ENCODE measurements at places on chromosomes 7 and 10.

- no peak for DNase-seq
Measured at GRCh38 chr7:1704811-1705738, 35.0 kb downstream of the ELFN1 start.

DNA sequence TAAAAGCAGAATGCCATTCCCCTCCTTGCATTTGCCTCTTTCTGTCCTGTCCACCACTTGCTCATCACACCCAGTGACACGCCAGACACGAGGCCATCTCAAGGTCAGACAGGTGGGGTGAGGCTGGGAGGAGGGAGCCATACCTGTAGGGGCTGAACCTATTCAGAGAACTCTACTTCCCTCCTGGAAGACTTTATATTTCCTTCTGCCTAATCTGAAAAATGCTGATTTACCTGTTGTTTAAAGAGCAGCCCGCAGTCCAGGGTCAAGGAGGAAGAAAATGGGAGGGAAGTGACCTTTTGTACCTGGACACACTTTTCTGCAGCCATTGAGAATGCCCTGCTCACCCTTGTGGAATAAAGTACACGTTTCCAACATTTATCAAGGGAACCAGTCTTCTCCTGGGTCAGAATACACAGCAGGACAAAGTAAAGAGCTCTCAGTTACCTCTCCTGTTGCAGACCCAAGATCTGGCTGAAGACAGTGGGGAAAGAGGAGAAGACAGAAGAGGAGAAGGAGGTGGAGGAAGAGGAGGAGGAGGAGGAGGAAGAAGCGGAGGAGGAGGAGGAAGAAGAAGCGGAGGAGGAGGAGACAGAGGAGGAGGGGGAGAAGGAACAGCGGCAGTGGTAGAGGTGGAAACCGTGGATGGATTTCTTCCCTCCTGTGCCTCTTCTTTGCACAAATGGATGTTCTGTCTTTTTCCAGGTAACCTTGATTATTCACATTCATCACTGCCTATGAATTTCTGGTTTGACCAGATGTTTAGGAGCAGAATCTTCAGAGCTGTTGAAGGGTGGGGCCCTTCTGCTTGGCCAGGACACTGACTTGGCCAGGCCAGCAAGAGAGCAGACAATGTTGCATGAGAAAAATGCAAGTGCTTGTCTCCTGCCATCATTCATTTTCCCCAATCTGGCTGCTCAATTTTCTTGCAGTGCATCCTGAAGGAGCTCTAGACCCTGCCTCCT, 1.2 kb upstream of the BLNK start:
- DNase-seq = no peak

DNA sequence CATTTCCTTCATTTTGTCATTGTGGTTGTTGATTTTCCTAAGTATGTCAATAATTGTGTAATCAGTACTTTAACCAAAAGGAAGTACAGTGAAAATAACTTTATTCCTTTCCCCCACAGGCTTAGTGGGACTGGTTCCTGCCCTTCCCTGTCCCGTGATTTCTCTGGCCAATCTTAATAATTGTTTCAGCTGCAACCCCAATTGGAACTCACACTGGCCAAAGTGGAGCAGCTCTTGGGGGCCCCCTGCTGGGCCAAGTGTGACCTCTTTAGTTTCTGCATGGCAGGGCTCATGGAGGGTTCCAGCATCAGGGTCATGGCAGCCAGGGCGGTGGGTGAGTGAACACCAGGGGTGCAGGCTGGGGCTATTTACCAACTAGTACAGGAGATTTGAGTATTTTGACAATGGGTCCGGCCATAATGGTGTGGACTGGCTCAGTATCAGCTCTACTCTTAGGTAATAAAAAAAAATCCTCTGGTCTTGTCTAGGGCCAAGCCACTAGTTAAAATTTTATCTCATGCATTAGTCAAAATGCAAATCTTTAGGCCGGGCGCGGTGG, 31.7 kb downstream of the CYCS start:
- DNase-seq = peak; percentile 74

DNA sequence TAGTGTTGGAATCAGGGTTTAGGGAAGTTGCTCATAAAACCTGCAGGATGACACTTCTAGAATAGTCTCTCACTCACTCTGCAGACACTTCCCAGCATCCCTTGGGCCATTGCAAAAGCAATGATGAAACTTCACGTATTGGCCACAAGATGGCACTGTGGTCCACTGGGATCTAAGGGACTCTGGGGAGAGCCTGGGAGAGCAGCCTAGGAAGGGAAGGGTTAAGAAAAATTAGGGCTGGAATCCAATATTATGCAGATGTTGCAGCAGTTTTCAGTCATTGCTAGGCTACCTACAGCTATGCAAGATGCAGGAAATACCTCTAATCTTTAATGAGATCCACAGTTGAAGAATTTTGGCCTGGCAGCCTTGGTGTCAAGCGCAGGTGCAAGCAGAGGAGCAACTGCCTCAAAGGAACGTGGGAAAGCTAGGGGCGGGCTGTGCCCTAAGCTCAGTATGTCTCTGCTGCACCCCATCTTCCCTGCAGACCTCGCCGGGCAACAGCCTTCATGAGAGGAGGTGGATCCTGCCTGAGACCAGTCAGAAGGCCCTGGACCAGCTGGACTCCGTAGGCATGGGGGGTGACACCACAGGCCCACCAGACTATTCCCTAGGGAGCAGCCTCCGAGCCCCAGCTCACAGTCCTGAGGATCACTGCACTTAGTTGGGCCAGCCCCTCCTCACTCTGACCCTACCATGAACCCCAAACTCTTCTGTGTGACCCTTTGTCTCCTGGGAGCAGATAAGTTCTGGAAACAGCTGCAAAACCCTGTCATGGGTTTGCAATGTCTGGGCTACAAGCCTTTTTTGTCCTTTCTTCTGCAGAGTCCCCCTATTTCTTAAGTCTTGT, 127.9 kb upstream of the PRSS58 start:
- peak; percentile 74 for DNase-seq

- peak; percentile 72 for DNase-seq
Measured at GRCh38 chr7:132618956-132619305, 42.7 kb upstream of the PLXNA4 start.

GRCh38 chr7:156466272-156466671, 174.3 kb upstream of the RNF32 start:
- DNase-seq = no peak

DNA sequence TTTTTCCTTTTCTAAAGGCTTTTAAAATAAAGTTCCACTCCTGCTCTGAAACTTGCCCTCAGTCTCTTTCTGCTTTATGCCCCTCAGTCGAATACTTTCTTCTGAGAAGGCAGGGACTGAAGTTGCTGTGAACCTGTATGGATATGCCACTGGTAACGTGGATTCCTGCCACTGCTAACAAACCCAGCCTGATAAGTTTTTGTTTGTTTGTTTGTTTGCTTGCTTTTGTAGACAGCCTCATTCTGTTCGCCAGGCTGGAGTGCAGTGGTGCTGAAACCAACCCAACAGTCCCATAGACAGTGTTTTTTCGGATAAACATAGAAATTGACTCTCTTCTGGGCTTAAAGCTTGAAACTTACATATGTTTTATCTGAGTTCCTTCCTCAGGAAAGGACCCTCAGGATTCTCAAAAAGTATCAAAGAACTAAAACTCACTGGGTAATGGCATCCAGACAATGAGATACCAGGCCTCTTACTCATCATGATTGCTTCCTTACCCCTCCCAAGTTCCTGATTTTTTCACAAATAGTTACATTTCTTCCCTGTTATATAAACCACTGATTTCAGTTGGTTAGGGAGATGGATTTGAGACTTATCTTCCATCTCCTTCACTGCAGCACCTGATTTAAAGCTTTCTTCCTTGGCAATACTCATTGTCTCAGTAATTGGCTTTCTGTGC, 273.6 kb downstream of the SDHAF3 start:
- DNase-seq = peak; percentile 43

Data from HT1080 (cell line).